ENCODE measurements at places on chromosomes 7 and 10.

DNA sequence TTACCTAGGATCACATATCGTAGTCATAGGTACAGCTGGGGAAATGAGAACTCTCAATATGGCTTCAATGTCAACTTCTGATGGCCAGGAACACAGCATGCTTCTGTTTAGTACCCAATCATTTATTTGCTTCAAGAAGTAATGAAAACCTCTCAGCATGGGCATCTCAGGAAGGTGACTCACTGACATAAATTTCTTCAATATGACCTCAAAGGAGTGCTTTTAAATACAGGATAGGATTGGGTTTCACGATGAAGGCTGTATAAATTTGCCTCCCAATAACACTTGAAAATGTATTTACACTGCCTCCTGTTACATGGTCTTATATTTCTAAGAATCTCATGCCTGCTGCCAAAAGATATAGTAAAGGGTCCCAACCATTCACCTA is 15.1 kb downstream of the ITGA8 start:
- no peak for DNase-seq

DNA sequence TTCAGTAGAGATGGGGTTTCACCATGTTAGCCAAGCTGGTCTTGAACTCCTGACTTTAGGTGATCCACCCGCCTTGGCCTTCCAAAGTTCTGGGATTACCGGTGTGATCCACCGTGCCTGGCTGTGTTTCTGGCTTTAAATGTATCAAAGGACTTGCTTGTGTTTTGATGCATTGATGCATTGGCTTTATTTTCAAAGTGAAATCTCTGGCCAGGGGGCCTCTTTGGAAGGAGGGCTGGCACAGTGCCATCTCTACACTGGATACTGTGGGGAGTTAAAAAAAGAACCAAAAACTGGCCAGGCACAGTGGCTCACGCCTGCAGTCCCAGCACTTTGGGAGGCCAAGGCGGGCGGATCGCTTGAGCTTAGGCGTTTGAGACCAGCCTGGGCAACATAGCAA is 16.0 kb downstream of the MNX1 start:
- no peak for DNase-seq

DNA sequence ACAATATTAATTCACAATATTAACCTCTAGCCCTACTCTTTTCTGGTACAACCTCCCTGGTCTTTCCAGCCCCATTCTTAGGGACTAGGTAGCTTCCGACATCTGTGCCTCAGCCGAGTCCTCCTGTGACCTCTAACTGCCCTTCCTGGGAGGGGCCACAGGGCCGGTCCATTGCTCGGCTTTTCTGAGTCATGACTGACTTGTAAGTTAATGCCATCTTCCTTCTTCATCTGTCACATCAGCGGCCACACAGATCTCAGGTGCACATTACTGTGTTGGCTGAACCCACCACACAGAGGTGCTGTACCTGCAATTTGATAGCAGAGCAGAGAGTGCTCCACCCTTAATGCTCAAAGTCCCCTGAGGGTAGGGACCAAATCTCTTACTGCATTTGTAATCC is 4.1 kb upstream of the CPA4 start:
- no peak for DNase-seq

- DNase-seq = no peak
Measured at GRCh38 chr7:6254866-6255265, 17.6 kb downstream of the CYTH3 start.

DNA sequence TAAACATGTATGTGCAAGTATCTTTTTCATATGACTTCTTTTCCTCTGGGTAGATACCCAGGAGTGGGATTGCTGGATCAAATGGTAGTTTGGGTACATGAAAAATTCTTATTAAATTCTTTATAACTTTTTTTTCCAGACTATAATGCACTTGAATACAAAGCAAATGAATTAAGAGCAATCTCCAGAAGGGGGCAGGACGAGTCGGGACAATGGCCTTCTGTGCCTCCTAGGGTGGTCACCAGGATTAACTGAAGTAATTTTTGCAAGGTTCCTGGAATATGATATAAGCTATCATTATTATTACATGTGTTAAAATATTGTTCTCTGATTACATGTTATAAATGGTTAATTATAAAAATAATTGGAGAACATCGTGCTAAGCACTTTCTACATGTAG is 127.2 kb downstream of the PPP1R17 start:
- DNase-seq = no peak

All from activated naive CD8-positive, alpha-beta T cell treated with anti-CD3 and anti-CD28 coated beads, Interleukin-2, amount 50 U/mL, for 16 hours (primary cell).